ENCODE measurements at places on chromosomes 13 and 19. TPM values are rescaled to one million over a fixed set of nuclear protein-coding genes. Genes with fewer than 3 reads are reported as not detected.
A peak's percentile ranks its signal among the peaks of the same experiment; 100 is the strongest.

Gene TRIM28
- 293 TPM for total RNA-seq

Gene IL11
- 0.66 TPM for total RNA-seq

Gene CRX
- total RNA-seq, result not detected

Gene ANKRD24
- 2.3 TPM for total RNA-seq

Gene UBE2L5
- total RNA-seq, result not detected

- peak; percentile 100 for DNase-seq
- no peak overlapping the region for H3K4me3 ChIP-seq
- peaks cover 6% of the 10 kb centered on the region for H3K4me1 ChIP-seq
- peak overlapping the region; percentile 83 for H3K27ac ChIP-seq
- no peaks in the 10 kb centered on the region for H3K36me3 ChIP-seq
These were observed 8.7 kb upstream of the IGFL3 start for GRCh38 chr19:46133101-46133627.

DNA sequence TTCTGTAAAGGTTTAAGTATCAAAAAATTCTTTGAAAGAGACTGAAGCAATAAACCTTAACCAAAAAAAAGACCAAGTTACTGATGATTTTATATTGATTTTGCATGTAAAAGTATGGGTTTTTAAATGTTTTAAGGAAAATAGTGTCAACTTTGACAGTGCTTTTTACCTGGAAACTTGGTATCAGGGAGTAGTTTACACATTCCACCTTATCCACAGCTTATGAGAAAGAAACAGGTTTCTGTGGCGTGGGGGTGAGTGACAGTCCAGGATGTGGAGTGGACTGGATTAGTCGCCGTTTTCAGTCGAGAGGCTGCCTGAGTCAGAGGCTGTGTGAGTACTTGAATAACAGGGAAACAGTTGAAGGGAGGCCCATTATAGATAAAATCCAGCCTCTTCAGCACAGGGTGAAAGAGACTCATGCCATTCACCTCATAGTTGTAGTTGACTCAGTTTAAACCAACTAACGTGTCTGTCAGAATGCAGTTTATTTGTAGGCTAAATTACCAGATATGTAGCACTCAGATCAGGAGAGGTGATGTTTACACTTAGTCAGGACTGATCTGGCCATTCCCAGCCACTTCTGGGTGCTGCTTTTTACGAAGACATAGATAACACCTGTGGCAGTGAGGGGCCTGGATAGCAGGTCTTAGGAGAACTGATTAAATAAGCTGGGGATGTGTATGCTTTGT, 595 bp upstream of the GPR183 start:
- no peak overlapping the region for H3K4me3 ChIP-seq
- no peaks in the 10 kb centered on the region for H3K36me3 ChIP-seq
- H3K27me3 ChIP-seq, result no peaks in the 10 kb centered on the region
- H3K4me1 ChIP-seq, result peaks cover 28% of the 10 kb centered on the region
- DNase-seq, result peak; percentile 44

DNA sequence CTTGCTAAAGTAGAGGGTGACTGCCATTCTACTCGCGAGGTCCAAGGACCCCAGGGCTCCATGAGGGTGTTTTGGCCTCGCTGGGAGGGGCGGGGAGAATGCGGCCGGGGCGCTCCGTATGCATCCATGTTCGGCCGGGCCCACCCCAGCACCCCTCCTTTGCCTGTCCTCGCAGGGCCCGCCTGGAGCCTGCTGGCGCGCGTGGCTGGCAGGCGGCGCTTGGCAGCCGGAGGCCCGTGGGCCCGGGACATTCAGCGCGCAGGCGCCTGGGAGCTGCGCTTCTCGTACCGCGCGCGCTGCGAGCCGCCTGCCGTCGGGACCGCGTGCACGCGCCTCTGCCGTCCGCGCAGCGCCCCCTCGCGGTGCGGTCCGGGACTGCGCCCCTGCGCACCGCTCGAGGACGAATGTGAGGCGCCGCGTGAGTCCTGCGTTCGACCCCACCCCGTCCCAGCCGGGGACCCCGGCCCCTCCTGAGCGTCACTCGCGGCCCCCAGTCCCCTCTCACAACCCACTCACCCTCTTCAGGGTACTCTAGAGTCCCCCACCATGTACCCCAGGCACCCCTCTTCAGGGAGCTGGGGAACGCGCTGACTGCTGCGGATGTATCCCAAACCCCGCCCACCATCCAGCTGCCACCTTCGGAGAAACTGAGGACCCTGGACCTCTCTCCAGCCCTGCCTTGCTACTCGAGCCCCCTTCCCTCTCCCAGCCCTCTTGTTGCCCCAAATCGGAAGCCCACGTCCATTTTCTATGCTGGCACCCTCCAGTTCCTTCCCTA, 4.1 kb downstream of the DLL3 start:
- H3K4me3 ChIP-seq, result no peak overlapping the region
- H3K27ac ChIP-seq, result no peak overlapping the region
- no peaks in the 10 kb centered on the region for H3K4me1 ChIP-seq
- peaks cover 35% of the 10 kb centered on the region for H3K27me3 ChIP-seq

GRCh38 chr19:42052241-42052863, 17.7 kb downstream of the GRIK5 start:
- peaks cover 7% of the 10 kb centered on the region for H3K27me3 ChIP-seq
- H3K4me1 ChIP-seq, result no peaks in the 10 kb centered on the region
- no peak for DNase-seq
- no peak overlapping the region for H3K27ac ChIP-seq
- no peaks in the 10 kb centered on the region for H3K36me3 ChIP-seq

DNA sequence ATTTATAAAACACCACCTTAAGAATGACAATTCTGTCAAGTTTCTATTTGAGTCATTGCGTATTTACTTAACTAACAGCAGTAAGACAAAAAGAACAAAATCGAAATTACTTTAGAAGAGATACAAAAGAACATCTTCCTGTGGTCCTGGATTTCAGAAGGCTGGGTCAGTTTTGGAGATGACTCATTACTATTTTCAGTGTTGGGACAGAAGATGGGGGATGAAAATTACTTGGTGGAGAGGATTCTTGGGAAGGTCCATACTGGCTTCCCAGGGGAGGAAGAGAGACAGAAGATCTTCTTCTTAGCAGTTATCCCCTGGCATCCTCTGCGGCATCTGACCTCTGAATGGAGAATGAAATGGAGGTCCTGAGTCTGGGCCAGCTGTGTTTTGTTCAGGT, 33.5 kb upstream of the CSNK1A1L start:
- no peaks in the 10 kb centered on the region for H3K27me3 ChIP-seq
- H3K36me3 ChIP-seq, result no peaks in the 10 kb centered on the region
- DNase-seq, result no peak
- H3K27ac ChIP-seq, result no peak overlapping the region
- H3K4me1 ChIP-seq, result no peaks in the 10 kb centered on the region
- H3K4me3 ChIP-seq, result no peak overlapping the region

- no peaks in the 10 kb centered on the region for H3K36me3 ChIP-seq
- no peak overlapping the region for H3K4me3 ChIP-seq
- no peak overlapping the region for H3K27ac ChIP-seq
- peaks cover 3% of the 10 kb centered on the region for H3K4me1 ChIP-seq
- peak; percentile 61 for DNase-seq
These were observed 7.2 kb upstream of the FCHO1 start for GRCh38 chr19:17743874-17744580.

DNA sequence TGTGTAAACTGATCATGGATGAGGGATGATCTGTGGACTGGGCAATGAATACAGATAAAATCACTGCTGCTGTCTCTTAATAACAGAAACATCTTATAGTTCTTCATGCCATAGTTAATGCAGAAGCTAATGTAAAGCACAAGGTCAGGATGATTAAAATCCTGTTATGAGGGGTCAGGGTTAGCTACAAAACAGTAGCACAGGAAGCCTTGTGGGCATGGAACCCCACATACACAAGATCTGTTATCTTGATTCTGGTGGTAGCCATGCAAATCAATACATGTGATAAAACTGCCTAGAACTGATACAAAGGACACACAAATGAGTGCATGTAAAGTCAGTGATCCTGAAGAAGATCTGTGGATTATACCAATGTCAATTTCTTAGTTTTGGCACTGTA, 96.4 kb downstream of the KLF12 start:
- no peak overlapping the region for H3K4me3 ChIP-seq
- DNase-seq, result no peak
- H3K27me3 ChIP-seq, result no peaks in the 10 kb centered on the region
- no peak overlapping the region for H3K27ac ChIP-seq
- no peaks in the 10 kb centered on the region for H3K4me1 ChIP-seq
- H3K36me3 ChIP-seq, result no peaks in the 10 kb centered on the region

DNA sequence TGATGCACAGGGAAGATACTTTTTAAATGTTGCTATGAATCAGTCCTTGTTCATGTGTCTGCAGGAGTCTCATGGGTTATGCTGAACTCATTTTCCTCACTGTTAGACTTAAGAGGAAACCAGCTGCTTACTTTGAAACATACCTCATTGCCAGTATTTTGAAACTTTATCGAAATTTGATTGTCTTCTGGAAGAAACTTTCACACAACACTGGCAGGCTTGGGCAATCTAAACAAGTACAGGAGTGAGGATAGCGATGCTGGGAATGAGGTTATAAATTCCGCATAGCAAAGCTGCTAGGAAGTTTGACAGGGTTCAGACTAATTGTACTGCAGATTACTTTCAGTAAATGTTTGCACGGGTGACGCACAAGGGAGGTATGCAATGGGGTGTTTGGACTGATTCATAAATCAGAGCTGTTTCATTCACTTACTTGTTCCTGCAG, 245.7 kb downstream of the DNAJC15 start:
- no peaks in the 10 kb centered on the region for H3K27me3 ChIP-seq
- peaks cover 11% of the 10 kb centered on the region for H3K4me1 ChIP-seq
- peak overlapping the region; percentile 53 for H3K27ac ChIP-seq
- no peaks in the 10 kb centered on the region for H3K36me3 ChIP-seq

DNA sequence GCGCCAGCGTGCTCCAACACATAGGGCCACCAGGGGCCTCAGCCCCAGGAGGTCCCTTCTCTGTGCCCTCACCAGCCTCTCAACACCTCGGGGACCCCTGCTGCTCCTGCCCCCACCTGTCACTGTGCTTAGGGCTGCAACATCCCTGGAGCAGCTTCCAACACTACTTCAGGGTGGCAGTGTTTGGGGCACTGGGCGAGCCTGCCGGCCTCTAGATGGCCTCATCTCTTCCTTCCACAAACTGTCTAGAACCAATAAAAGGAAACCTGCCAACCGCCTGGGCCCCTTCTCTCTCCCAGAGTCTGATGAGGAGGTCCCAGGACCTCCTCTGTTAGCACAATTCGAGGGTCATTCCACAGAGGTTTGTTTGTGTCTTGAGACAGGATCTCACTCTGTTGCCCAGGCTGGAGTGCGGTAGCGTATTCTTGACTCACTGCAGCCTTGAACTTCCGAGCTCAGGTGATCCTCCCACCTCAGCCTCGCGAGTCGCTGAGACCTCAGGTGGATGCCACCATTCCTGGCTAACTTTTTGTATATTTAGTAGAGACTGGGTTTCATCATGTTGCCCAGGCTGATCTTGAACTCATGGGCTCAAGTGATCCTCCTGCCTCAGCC, 10.1 kb upstream of the SHD start:
- H3K27me3 ChIP-seq, result no peaks in the 10 kb centered on the region
- no peak overlapping the region for H3K27ac ChIP-seq
- no peak for DNase-seq
- H3K4me3 ChIP-seq, result no peak overlapping the region
- peaks cover 4% of the 10 kb centered on the region for H3K36me3 ChIP-seq
- H3K4me1 ChIP-seq, result no peaks in the 10 kb centered on the region

- H3K4me3 ChIP-seq, result peak within 1 kb of the TSS; percentile 57
- no peaks in the 10 kb centered on the region for H3K27me3 ChIP-seq
- H3K27ac ChIP-seq, result no peak within 1 kb of the TSS
- H3K36me3 ChIP-seq, result no peaks in the 10 kb centered on the region
- no peak for DNase-seq
- H3K4me1 ChIP-seq, result peaks cover 13% of the 10 kb centered on the region
These were observed at the start of gene TMEM91 for GRCh38 chr19:41376241-41376997. TMEM91 (plus strand) TSS chr19:41376533; CDS start chr19:41378310, 1,777 bp downstream.

DNA sequence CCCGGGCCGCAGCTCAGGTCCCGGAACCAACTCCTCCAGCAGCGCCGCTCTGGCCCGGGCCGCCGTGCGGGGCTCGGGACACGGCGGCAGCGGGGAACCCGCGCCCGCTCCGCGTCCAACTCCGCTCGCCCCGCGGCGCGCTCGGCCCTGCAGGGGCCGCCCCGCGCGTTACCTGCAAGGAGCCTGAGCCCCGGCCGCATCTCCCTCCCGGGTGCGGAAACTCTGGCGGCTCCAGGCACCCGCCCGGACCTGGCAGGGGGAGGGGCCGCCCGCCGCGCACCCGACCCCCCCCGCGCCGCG, at the start of gene TMTC4:
Gene TMTC4, minus strand, starts transcription at position 224 of the 300 bp plus-strand sequence. CDS start 4,433 bp downstream, outside the sequence.
- DNase-seq, result no peak
- peaks cover 2% of the 10 kb centered on the region for H3K27me3 ChIP-seq

DNA sequence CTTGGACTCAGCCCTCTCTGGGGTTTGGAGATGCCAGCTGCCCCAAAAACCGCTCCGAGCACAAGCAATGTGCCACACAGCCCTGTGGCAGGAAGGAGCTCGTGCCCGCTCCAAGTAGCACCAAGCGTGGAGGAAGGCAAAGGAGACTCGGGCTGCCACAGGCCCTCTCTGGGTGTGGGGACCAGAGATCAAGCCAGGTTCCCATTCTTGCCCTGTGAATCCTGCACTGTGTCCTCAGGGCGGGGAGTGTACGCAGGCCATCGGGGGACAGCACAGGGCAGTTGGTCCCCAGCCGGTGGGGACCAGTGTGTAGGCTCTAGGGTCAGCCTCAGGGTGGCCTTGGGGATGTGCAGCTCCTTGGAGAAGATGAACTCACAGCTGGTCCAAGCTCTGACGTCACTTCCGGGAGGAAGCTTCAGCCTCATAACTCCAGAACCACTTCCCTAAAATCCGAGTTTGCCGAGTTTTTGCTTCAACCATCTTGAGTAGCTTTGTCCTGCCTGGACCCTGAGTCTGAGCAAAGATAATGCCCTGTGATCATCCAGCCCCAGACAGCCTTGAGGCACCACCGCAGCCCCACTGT, 9.3 kb upstream of the CPAMD8 start:
- H3K36me3 ChIP-seq, result no peaks in the 10 kb centered on the region
- no peaks in the 10 kb centered on the region for H3K27me3 ChIP-seq
- H3K4me3 ChIP-seq, result no peak overlapping the region
- H3K27ac ChIP-seq, result no peak overlapping the region

DNA sequence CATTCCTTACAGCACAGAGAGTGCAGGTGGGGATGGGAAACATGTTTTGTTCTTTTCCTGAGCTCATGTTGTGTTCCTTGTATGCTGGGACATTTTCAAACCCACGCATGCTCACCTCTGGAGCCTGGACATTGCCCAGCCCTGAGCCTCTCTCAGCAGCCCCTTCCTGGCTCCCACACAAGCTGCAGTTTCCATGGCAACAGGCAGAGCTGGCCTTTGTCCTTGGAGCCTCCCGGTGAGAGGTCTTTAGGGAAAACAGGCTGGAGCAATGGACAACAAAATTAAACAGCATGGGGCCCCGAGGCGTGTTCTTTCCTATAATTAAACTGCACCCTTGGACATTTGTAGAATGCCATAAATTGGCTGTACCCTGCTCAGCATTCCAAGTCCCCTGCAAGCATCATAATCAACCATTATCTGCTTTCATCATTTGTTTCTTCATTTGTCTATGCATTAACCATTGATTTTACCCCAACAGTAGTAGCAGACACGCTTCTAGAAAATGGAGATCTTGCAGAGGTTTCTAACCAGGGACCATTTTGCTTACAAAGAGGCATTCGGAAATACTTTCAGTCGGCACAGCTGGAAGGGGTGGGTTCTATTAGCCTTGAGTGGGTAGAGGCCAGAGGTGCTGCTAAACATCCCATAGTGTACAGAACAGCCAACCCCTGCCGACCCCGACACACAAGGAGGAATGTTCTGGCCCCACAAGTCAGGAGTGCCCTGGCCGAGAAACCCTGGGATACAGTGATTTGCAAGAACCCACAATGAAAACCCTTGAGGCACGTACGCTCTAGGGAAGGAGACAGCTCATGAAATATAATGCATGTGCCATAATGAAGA, 133.4 kb upstream of the PEG3 start:
- DNase-seq, result no peak
- no peaks in the 10 kb centered on the region for H3K36me3 ChIP-seq
- H3K27me3 ChIP-seq, result no peaks in the 10 kb centered on the region
- H3K4me3 ChIP-seq, result no peak overlapping the region
- no peaks in the 10 kb centered on the region for H3K4me1 ChIP-seq
